ENCODE measurements at places on chromosomes 7 and 10.

- DNase-seq = peak; percentile 68
Measured at GRCh38 chr10:35640474-35640873, 1.6 kb downstream of the FZD8 start.

DNA sequence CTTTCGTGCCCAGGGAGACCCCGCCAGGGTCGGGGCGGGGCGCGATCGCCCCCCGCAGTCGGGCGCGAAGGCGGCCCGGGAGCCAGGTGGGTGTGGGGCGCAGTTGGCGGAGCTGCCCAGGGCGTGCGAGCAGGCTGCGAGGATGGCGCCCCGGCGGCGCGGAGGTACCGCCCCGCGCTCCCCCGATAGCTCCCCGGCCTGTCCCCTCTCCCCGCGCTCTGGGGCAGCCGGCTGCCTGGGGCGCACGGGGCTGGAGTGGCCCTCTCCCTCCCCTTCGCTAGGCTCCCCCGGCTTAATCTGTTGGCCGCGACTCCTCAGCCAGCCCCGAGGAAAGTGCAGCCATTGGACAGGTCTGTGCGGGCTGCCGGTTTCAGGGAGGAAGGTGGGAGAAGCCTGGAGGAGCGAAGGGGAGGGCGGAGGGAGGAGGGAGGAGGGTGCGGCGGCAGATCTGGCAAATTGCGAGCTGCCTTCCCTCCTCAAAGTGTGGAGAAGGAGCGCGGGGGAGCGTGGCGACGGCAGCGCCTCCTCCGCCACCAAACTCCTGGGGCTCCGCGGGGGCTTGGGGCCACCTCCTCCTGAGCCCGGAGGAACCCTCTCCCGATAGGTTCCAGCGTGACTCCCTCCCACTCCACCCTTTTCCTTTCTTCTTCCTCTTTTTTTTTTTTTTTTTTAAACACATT, 361 bp upstream of the PLXDC2 start:
- peak; percentile 77 for DNase-seq

DNA sequence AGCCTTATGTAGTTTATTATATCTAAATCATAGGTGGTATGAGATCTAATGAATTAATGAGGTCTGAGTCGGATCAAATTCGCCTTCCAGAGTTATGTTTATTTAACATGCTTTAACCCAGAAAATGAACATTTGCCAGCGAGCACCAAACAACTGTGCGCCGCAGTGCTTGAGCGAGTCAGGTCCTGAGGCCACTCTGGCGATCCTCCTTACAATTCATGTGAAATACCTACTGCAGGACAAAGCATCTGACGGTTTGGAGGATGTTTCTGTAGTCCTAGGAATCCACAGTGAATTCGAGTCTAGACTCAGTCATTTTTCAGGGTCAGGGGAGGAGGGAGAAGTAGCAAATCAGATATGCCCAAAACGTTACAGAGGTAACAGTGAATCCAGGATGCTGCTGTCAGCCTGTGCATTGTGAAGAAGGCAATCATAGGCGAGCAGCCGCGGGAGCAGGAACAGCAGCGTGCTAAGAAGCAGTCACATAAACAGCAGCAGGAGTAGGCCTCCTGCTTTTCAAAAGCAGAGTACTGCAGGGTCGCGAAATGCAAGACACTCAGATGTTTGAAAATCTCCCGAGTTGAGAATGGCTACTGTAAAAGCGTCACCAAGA, 120.2 kb downstream of the CACNB2 start:
- DNase-seq = peak; percentile 2

DNA sequence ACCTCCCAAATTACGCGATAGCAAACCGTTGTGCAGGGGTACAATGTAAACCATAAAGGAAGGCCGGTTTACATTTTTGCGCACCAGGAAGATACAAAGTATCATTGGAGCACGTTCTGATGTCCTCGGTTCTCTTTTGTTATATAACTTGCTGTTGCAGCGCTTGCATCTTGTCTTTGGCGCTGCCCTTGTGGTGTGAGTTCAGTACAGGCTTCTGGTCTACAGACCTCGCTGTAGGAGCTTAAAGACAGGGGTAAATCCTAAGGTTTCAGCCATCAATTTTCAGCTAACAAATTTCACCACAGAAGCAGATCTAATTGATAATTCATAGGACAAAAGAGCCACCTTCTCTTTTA, 1.5 kb upstream of the MKX start:
- no peak for DNase-seq

GRCh38 chr10:32317795-32318357, 29.1 kb downstream of the EPC1 start:
- no peak for DNase-seq

DNA sequence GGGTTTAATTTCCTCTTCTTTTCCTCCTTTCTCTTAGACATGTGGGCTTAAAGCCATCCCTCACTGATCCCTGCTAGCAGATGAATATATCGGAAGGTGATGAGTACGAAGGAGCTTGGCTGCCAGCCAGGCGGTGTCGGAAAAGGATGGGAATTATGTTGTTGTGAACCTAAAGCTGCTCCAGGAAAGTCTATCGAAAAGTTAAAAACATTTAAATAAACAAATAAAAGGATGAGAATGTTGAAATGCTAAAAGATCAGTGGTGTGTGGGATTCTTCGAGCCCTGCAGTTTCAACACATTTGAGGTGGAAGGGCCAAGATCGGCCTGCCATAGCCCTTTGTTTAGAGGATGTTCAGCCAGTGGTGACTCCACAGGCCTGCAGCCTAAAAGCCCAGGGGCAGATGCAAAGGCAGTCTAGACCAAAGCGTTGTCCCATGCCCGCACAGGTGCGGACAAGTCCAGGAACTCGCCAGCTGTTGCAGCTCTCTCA, 107.9 kb downstream of the JCAD start:
- peak; percentile 81 for DNase-seq

DNA sequence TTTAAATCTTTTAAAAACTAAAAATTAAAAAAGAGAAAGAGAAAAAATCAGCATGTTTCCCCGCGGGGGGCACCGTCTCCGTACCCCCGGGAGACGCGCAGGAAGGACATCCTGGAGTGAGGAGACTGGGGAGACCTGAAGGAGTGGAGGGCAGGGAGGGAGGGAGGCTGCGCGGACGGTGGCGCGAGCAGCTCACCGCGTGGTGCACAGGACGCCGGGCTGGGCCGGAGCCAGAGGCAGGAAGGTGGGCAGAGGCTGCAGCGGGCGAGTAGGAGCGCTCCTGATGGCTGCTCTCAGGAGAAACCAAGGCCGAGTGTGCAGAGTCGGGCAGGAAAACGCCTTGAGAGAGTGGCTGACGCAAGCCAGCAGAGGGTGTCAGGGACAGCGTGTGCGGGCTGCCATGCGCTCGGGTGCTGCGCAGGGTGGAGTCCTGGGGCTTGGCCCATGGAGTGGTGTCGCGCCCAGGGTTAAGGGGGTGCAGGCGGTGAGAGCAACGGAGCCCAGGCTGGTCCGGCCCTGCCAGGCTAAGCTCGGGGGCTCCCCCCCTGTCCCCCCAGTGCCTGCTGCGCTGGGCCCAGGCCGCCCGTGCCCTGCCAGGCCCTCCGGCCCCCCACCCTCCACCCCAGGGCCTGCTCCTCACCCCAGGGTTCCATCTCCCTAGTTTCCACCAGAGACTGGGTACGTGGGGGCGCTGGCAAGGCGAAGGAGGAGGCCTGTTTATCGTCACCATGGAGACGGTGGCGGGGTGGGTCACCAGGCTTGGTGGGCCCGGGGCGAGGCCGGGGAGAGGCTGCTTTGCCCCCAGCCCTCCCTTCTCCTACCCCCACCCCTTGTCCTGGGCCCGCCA, 28.9 kb upstream of the FXYD4 start:
- no peak for DNase-seq

DNA sequence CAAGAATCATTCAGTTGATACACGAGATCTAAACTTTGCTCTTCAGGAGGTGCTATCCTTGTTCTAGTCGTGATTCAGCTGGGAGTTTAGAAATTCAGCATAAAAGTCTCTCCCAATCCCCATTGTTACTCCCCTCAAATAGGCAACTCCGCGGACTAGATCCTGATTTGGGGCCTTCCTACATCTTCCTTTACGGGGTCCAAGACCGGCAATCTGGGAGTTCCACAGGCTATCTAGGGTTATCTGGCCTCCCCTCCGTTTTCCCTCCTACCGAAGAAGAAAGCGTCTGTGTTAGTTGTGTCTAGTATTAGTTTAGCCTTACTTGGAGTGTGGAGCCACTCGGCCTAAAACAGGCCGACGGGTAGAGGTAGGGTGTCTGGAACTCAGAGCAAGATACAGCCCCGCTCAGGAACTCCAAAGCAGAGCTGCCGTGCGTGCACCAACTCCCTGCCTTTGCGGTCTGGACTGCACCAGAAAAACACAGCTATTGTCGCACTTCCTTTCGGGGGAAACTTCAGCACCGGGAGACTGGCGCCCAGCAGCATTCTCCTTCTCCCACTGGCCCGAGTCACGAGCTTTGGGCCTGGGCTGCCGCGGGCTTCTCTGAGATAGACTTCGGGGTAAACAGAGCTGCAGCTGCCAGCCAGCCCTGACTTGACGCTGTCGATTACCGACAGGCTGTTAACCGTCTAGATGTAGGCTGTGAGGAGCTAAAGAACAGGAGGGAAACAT, 1.5 kb upstream of the DLX5 start:
- no peak for DNase-seq

DNA sequence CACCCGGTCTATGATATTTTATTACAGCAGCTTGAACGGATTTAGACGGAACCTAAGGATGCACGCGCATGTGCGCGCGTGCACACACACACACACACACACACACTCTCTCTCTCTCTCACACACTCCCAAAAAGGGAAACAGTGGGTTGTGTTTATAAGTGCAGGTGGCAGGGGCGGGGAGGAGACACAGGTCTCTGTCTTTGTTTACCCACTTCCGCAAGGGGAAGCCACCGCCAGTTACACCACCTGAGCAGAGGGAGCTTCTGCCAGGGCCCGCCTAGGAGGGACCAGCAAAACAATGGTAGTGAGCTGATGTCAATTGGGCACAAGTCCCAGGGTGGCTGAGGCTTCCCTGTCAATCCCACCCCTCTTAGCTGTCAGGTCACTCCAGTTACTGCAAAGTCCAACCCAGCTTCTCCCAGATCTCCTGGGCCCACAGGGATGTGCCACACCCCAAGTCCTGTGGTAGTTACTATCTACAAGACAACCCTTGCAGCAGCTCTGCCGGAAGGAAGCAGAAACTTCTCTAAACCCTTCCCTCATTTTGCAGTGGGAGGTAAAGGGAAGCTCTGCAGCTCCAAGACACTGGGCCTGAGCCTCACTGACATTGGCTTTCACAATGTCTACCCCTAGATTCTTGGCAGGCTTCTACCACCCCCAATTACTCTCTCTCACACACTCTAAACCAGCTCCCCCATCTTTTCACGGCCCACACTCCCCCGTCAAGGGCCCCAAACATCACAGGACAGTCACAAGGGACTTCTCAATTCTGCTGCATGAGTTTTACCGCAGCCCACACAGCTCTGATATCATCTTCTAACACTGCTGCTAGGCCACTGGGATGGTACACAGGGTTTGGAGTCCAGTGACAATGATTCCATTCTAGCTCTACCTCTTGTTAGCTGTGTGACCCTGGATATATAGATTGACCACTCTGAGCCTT, 17.6 kb downstream of the ANXA11 start:
- DNase-seq = no peak

- DNase-seq = no peak
Measured at GRCh38 chr10:86001521-86001920, 365.1 kb downstream of the GRID1 start.

- DNase-seq = no peak
Measured at GRCh38 chr7:156919132-156919713, 26.2 kb upstream of the LMBR1 start.

DNA sequence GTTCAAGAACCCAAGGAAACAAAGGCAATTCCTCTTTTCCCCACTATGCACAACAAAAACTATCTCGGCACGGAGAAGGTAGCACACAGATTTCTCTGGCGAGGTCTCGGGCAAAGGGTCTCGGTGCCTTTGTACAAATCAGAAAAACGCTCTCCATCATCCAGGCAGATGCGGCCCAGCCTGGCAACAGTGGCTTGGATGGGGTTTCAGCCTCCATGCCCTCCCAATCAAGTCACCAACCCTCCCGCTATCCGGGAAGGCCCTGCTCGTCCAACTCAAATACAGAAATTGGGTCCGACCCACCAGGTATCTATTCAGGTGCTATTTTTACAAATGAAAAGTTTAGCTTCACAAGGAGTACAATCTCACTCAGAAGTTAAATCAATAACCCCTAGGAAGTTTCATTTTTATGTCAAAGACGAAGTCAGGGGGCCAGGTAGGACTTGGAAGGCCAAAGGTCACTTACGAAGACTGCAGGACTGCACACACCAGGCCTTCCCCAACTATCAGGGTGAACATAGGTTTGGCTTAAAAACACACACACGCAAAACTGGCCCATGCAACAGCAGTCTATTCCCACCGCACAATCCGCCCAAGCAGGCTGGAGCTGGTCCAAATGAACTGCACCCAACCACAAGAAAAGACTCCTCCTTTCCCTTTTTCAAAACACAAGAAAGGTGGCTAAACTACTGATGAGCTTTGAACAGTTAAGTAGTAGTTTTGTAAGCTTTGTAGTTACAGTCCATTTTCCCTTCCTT, 43.0 kb downstream of the GNA12 start:
- peak; percentile 55 for DNase-seq

GRCh38 chr7:926061-927030, 28.1 kb downstream of the ADAP1 start:
- no peak for DNase-seq

DNA sequence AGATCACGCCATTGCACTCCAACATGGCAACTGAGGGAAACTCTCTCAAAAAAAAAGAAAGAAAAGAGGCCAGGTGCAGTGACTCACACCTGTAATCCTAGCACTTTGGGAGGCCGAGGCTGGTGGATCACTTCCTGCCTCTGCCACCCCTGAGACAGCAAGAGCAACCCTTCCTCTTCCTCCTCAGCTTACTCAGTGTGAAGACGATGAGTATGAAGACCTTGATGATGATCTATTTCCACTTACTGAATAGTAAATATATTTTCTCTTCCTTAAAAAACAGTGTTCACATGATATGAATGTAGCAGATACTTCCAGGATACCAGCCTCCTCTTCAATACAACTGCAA, 2.1 kb upstream of the ZKSCAN1 start:
- no peak for DNase-seq

DNA sequence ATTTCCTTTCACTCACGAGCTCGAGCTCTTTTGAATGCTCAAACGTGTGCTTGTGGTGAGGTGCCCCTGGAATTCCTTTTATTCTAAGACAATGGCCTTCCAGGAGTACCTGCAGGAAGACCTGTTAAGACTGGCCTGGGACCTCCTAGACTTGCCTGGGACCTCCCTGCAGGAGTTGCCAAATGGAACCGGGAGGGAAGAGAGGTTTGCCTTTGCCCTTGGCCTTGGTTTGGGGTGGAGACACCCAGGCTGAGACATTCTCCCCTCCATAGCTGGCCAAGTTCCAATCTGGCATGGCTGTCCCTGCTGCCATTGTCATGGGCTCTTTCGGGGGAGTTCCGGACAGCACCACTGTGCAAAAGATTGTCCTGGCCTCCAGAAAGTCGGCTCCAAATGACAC, 39.7 kb downstream of the DNAJB12 start:
- DNase-seq = no peak
